ENCODE measurements at places on chromosomes 1 and 21. TPM values are rescaled to one million over a fixed set of nuclear protein-coding genes. Genes with fewer than 3 reads are reported as not detected.
A peak's percentile ranks its signal among the peaks of the same experiment; 100 is the strongest.

GRCh38 chr1:2279210-2279639 is 51.1 kb downstream of the SKI start:
- DNase-seq = no peak

The PGLYRP3 gene
- total RNA-seq = not detected

GRCh38 chr1:74247881-74248528 is 12.8 kb downstream of the TNNI3K start:
- no peak for DNase-seq

The KRTAP20-4 gene
- not detected for total RNA-seq

DNA sequence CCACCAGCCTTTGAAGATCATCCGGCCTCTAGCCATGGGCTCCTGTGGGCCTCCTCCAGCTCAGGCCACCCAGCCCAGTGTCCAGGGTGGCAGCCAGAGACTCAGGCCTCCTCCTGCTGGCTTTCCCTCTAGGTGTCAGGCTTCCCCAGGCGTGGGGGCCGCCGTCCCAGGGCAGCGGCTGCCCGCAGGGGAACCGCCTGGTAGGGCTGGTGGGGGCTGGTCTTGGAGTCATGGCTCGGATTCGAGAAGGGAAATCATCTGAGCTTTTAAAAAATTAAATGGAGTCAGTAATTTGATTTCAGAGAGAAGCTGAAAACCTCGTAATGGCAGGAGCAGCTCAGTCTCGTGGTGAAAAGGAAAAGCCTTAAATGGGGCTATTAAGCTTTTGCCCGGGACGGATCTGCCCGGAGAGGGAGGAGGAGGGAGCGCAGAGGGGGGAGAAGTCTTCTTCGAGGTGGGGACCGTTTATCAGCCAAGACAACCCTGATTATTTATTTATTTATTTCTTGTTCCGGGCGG is 66.4 kb upstream of the TARDBP start:
- DNase-seq = no peak

GRCh38 chr1:201140235-201140940 is 13.4 kb upstream of the ASCL5 start:
- no peak for DNase-seq

The COL11A1 gene
- 106 TPM for total RNA-seq

DNA sequence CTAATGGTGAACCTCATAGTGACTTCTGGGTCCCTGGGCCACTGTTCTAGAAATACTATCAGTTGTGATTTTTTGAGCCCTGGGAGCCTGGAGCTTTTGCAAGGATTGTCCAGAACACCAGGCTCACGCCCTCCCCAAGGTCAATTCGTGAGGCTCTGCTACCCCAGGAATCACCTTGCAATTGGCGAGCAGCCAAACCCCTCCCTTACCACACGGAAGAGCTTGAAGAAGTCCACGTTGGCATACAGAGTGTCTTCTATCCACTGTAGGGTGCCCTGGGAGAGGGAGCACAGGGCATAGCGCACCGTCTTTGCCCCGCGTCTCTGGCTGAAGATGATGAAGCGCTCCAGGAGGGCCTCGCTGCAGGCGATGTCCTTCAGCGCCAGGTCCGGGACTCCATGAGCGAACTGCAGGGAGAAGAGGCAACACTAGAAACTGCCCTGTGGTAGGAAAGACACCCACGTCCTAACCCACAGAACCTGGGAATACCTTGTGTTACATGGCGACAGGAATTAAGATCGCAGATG is 22.3 kb downstream of the ABCA4 start:
- no peak for DNase-seq

DNA sequence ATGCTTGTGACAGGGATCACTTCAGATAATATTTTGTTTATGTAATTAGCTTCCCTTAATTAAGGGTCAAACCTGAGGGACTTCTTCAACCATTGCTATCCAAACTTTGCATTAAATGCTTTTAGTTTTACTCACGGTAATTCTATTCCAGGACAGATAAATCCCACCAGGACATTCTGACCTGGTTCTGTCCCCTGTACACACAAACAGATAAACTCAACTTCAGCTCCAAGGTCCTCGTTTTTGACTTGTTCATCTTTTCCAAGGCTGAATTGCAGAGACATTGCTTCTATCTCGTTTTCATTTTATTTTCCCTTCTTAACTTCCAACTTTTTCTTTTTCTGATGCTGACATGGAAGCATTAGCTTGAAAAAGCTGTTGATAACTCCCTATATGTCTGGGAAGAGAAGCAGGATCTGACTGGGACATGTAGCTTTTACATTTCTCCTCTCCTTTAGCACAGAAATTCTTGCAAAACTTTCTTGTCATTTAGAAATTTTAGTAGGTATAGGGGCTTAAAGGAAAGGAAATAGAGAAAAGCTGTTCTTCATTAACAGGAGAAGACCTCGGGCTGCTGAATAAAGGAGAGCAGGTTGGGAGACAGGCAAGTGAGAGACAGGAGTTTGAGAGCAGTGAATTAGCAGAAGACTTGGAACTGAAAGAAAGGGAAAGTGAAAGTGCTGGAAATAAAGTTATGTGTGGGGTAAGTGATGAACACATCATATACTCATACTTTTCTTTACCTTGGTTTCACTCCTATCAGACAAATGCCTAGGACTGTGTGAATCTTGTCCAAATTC is 231.7 kb upstream of the B3GALT2 start:
- no peak for DNase-seq

DNA sequence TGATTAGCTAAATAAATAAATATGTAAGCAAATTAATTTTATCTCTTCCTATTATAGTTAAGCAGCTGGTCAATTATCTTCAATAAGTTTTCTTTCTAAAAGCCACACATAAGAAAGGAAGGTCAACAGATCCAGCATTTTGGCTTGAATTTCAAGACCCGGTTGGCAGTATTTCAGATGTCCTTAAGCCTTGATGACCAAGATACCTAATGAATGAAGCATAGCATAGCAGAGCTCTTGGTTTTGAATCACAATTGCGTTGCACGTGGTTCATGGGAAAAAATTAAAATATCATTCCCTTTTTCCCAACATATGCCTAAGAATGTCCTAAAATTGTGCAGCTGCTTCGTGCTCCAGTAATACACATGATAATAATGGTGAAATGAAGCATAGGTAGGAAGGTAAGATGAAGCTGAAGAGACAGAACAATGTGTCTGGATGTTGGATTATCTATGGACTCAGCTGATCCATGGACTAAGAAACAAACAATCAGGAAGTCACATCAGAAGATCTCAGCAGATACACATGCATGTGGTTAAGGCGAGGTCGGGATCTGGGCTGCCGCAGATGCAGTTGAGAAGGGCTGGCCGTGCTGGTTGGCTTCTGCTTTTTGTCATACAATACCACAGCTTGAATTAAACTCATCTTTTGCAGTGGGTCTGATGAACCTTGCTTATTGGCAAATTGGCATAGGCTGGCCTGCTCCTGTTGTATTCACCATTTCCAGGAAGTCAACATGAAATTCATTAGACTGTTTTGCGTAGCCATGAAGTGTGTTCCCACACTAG is 284.9 kb upstream of the RUNX1 start:
- DNase-seq = no peak

DNA sequence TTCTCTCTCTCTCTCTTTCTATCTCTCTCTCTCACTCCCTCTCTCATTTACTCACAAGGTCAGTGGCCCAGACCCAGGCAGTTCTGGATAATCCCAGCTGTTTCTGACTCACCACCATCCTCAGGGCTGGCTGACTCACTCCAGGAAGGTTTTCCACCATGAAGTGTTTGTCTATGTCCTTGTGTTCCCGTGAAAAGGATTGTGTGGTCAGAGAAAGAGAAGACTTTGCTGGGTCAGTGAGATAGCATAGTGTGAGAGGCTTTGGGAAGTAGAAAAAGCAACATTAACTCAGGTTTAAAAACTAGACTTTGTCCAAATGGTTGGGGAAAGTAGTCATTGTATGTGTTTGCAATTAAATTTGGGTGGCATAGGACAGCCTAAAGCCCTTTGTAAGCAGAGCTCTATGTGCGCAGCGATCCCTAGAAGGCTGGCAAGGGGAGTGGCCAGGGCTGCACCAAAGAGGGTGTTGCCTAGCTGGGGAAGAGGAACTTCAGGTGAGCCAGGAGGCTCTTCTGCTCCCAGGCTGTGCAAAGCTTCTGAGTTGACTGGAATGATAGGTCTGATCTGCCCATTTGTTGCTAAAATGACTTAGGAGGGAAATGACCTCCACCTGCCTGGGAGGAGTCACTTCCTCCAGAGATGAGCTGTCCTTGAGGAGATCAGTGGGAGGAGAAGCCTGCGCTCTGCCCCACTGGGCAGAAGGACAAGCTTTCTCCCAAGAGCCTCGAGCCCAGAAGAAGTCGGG is 4.9 kb upstream of the CAPN2 start:
- DNase-seq = peak; percentile 98

The LCE3A gene
- not detected for total RNA-seq

The IRF6 gene
- 0.64 TPM for total RNA-seq

- DNase-seq = no peak
Measured at GRCh38 chr1:240720976-240721375, 109.0 kb upstream of the GREM2 start.

The SLC6A17 gene
- total RNA-seq = 5.7 TPM

DNA sequence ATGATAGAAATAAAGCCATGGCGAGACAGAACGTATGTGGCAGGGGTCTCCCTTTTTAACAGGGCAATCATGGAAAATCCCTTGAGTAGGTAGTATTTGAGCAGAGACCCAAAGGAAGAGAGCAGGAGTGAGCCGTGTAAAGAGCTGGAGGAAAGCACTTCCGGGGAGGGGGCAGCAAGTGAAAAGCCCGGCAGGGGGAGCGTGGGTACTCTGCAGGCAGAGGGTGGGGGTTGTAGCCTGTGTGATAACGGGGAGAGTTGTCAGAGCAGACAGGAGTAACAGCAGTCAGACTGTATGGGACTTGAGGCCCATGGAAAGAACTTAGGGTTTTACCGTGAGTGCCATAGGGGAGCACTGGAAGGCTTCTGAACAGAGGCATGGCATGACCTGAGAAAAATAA is 51.1 kb upstream of the LDLRAP1 start:
- DNase-seq = no peak

The FAM167B gene
- 1.9 TPM for total RNA-seq

- DNase-seq = no peak
Measured at GRCh38 chr21:15272171-15272570, 207.4 kb upstream of the NRIP1 start.

The ADAMTS4 gene
- total RNA-seq = 0.26 TPM

DNA sequence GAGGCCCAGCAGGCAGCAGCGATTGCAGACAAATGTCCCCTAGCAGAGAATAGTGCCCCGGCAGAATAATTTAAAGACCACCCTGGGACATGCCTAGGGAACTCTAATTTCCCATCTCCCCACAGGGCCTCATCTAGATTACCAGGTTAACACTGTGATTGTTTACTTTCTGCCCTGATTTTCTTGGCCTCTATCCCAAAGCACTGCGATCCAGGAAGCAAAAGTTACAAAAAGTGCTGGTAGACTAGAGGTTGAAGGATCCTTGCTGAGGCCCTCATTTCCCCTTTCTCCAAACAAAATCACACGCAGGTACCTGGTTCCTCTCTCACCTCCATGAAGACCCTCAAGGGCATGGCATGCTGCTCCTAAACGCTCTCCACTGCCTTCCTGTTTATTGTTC is 229.7 kb downstream of the C1orf94 start:
- no peak for DNase-seq

The DRAM2 gene
- 15.7 TPM for total RNA-seq

DNA sequence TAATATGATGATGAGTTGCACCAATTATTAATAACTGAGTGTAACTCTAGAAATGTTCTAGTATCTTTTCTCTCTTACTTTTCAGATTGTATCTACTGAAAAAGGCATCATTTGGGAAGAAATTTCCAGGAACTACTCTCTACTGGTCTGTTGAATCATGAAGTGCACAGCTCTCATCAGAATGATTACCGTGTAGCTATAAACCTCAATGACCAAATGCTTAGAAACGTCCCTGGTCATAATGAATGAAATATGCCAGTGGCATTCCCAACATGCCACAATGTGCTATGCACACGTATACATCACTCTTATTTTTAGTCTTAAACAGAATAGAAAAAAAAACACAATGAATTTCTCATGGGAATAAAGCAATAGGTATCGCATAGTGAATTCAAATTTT is 534.3 kb upstream of the OLFM3 start:
- DNase-seq = no peak

DNA sequence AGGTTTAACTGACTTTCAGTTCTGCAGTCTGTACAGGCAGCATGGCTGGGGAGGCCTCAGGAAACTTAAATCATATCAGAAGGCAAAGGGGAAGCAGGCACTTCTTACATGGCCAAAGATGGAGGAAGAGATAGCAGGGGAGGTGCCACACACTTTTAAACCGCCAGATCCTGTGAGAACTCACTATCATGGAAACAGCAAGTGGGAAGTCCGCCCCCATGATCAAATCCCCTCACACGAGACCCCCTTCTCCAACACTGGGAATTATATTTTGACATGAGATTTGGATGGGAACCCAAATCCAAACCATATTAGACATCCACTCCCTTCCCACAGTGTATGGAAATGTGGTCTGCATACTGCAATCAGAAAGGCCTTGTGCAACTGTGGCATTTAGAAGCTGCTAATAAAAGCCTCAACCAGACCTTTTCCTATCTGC is 148.2 kb downstream of the FCRL5 start:
- no peak for DNase-seq

DNA sequence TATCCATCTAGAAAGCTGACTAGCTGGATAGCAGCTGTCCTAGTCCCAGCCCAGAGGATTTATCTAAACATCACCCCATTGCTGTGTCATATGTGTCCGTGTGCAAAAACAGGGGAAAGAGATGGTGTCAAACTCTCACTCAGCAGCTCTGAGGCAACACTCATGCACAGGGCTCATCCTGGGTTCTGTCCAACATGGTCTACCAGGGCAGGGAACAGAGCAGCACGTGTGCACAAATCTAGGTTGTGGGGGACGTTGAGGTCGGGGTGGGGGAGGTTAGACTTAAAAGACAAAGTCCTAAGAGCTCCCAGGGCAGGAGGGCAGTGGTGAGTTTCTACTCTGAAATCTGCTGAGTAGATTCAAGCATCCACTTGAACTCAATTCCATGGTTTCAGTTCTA is 16.2 kb downstream of the PI4KB start:
- no peak for DNase-seq

GRCh38 chr1:220151454-220151853 is 57.5 kb downstream of the IARS2 start:
- DNase-seq = no peak

DNA sequence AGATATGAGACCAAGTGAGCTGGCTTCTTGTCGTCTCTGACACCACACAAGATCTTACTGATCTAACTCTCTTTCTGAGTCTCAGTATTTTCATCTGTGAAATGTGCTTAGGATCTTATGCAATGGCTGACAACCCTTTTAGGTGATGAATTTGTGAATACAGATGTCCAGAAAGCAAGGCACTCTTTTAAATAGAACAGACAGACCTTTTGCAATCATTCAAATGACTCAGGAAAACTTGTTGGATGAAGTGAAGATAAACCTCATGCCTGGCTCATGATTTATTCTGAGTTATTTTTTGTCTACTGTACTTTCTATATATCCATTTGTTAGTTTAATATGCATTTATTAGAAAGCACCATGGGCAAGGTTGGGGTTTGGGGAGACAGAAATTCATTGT is 411.3 kb downstream of the PTPRU start:
- no peak for DNase-seq

The PTGFR gene
- not detected for total RNA-seq

Measured in Panc1 (cell line).